CD8-positive, alpha-beta memory T cell (primary cell): ENCODE measurements at places on chromosomes 16 and 17. TPM values are rescaled to one million over a fixed set of nuclear protein-coding genes. Genes with fewer than 3 reads are reported as not detected.

Gene PHKG2
- 31.8 TPM for total RNA-seq

Gene GGT6
- total RNA-seq: not detected

Gene VMO1
- total RNA-seq: not detected

Gene KRT28
- not detected for total RNA-seq

Gene GDPD1
- total RNA-seq: 2.6 TPM

Gene CACNG4
- total RNA-seq: not detected

Gene TMC8
- 126 TPM for total RNA-seq

Gene ZNF267
- total RNA-seq: 89.0 TPM

Gene HIGD1B
- total RNA-seq: not detected

Gene TBC1D26
- 0.26 TPM for total RNA-seq
